Left lung (tissue), 14 donors: ENCODE measurements at places on chromosomes 16 and 17. TPM values are rescaled to one million over a fixed set of nuclear protein-coding genes. Genes with fewer than 3 reads are reported as not detected.

The IGSF6 gene
- total RNA-seq = 50.7 TPM

The SLFN14 gene
- total RNA-seq = 0.26 TPM

The FBXW10 gene
- total RNA-seq = not detected

The TNFRSF12A gene
- total RNA-seq = 118 TPM

GRCh38 chr17:73725794-73726515 is 81.7 kb upstream of the SDK2 start:
- no peak overlapping the region for H3K4me3 ChIP-seq
- no peaks in the 10 kb centered on the region for H3K27me3 ChIP-seq
- H3K4me1 ChIP-seq = no peaks in the 10 kb centered on the region

- no peaks in the 10 kb centered on the region for H3K4me1 ChIP-seq
- no peaks in the 10 kb centered on the region for H3K36me3 ChIP-seq
- no peak overlapping the region for H3K4me3 ChIP-seq
- H3K27ac ChIP-seq = no peak overlapping the region
- no peak for DNase-seq
These were observed 254.5 kb downstream of the FTO start for GRCh38 chr16:53958341-53958880.

DNA sequence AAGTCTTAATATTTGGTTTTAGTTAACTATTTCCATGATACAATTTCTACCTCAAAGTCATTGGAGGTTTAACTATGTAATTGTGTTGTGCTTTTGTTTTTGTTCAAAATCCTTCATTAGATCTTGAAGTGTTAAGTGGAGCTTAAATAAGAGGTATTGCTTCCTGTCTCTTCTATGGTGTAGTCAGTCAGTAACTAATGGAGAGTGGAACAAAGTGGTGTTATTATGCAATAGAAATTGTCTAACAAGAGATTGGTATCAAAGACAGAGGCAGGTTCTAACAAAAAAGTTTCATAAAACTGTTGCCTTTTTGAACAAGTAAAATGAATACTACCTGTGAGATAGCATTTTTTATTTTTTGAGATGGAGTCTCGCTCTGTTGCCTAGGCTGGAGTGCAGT is 45.2 kb downstream of the GRB7 start:
- peaks cover 32% of the 10 kb centered on the region for H3K27me3 ChIP-seq
- H3K27ac ChIP-seq = peak overlapping the region; percentile 51
- H3K36me3 ChIP-seq = no peaks in the 10 kb centered on the region
- no peak for DNase-seq

DNA sequence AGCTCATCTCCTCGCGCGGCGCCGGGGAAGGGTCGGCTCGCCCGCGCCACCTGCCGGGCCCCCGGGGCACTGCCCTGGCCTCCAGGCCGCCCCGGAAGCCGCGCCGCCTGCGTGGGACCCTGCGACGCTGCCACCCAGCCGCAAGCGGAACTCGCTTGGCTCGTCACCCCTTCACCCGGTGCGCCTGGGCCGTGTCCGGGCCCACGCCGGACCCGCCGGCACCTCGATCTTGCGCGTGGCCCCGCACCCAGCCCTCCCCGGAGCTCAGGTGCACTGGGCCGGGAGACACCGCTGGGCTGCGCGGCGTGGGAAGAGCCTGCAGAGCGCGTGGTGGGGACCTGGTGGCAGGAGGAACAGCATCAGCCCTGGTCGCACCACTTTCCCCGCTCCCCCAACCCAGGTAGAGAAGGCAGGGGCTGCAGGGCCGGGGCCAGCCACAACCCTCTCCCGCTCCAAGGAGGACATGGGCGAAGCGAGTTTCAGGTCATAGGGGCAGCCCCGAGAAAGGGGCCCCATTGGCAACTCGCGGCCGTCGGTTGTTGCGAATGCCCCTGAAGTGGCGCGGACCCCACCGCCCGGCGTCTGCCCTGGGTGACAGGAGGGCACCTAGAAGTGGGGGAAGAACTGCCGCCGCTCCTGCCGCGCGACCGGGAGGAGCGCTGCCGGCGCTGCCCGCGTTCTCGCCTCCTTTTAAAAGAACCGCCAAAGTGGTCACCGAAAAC is 363 bp upstream of the MIF4GD start:
- peak overlapping the region; percentile 86 for H3K4me3 ChIP-seq
- peak overlapping the region; percentile 81 for H3K27ac ChIP-seq
- peaks cover 45% of the 10 kb centered on the region for H3K36me3 ChIP-seq
- DNase-seq = peak; percentile 98

- H3K36me3 ChIP-seq = no peaks in the 10 kb centered on the region
- no peak for DNase-seq
- H3K4me3 ChIP-seq = no peak overlapping the region
- no peaks in the 10 kb centered on the region for H3K4me1 ChIP-seq
These were observed 21.0 kb upstream of the PHB1 start for GRCh38 chr17:49435671-49436029.

DNA sequence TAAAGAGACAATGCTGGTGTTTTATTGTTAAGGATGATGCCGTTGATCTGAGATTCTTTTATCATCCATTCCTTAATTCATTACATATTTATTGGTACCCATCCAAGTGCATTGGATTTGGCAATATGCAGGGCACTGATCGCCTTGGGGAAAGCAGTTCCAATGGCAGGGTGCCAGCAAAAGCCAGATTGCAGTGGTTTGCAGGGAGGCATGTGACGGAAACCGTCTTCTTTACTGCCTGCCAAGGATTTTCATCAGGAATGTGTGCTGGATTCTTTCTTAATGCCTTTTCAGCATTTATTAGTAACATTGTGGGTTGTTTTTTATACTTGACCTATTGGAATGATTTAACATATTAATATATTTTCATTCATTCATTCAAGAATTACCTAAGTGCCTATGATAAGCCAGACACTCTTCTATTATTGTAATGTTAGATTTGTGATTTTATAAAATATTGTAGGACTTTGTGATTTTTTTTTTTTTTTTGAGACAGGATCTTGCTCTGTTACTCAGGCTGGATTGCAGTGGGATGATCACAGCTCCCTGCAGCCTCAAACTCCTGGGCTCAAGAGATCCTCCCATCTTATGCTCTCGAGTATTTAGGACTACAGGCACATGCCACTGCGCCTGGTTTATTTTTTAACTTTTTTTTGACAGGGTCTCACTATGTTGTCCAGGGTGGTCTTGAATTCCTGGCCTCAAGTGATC is 93.4 kb upstream of the TNRC6A start:
- no peaks in the 10 kb centered on the region for H3K4me1 ChIP-seq
- no peak overlapping the region for H3K27ac ChIP-seq
- no peaks in the 10 kb centered on the region for H3K36me3 ChIP-seq
- H3K4me3 ChIP-seq = no peak overlapping the region
- no peaks in the 10 kb centered on the region for H3K27me3 ChIP-seq

DNA sequence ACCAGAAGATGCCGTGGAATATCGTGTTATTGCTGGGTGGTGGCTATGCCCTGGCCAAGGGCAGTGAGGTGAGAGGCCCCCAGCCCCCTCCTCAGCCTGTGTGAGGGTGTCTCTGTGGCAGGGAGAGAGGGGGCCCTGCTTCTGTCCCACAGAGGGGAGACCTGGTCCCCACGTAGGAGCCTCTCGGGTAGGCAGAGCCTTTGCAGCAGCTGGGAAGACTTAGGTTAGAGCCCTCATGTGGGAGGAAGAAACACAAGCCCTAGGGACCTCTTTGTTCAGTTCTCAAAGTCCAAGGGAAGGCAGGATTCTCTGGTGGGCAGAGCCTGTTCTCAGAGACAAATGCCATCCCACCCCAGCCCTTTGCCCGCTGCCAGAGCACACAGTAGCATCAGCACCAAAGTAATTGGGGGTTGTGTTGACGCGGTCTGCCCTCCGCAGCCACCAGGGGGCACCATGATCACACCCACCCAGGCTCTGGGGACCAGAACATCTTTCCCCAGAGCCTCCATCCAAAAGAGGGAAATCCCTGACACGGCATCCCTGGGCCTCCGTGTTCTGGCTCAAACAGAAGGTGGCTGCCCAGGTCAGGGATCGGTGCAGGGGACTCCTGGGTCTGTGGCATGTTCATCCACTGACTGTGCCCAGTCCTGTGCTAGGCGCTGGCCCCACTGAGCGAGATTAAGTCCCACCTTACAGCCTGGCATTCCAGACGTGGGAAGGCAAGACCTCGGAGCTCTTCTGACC is 11.5 kb upstream of the FOXN1 start:
- H3K4me3 ChIP-seq = no peak overlapping the region
- peak; percentile 93 for DNase-seq
- H3K27ac ChIP-seq = no peak overlapping the region

- no peak overlapping the region for H3K27ac ChIP-seq
- H3K4me3 ChIP-seq = no peak overlapping the region
- H3K4me1 ChIP-seq = no peaks in the 10 kb centered on the region
- DNase-seq = no peak
- H3K36me3 ChIP-seq = peaks cover 9% of the 10 kb centered on the region
These were observed 238.0 kb downstream of the SNX29 start for GRCh38 chr16:12214509-12214908.

GRCh38 chr17:80455336-80455710 is 21.1 kb downstream of the NPTX1 start:
- H3K27ac ChIP-seq = peak overlapping the region; percentile 94
- H3K4me3 ChIP-seq = peak overlapping the region; percentile 74
- no peaks in the 10 kb centered on the region for H3K36me3 ChIP-seq
- no peaks in the 10 kb centered on the region for H3K27me3 ChIP-seq

GRCh38 chr16:69909760-69910159 is 41.4 kb upstream of the CLEC18A start:
- no peak for DNase-seq
- H3K27me3 ChIP-seq = no peaks in the 10 kb centered on the region
